ENCODE measurements at places on chromosomes 6 and 20. TPM values are rescaled to one million over a fixed set of nuclear protein-coding genes. Genes with fewer than 3 reads are reported as not detected.

Gene UBD
- not detected for total RNA-seq

Gene SRSF12
- total RNA-seq = 0.49 TPM

Gene STXBP5
- 60.5 TPM for total RNA-seq

Gene PDE10A
- 1.4 TPM for total RNA-seq

Gene BEND6
- not detected for total RNA-seq

Gene IMPG1
- not detected for total RNA-seq

Data from lower leg skin (tissue), 4 donors.